Effector CD8-positive, alpha-beta T cell (primary cell): ENCODE measurements at places on chromosomes 5 and 9.

GRCh38 chr9:35518225-35518821 is 28.4 kb downstream of the RUSC2 start:
- DNase-seq: no peak

GRCh38 chr5:121624035-121624434 is 227.6 kb upstream of the FTMT start:
- no peak for DNase-seq

DNA sequence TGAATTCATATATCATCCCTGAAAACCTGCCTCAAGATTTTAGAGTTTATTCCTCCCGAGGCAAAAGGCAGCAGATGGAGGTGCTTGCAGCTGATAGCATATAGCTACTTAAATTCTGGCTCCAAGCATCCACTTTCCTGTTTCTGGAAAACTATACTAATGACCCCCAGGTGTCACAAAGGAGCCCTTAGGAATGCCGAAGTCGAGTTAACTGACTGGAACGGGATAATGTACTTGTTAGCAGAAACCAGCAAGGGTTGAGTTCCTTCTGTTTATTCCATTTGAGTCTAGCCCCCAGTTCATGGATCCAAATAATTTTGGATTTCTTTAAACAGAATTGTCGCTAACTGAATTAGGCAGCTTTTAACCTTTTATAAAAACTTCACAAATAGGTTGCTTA is 44.5 kb downstream of the PTTG1 start:
- DNase-seq: no peak

GRCh38 chr9:124267271-124267807 is 9.6 kb downstream of the NEK6 start:
- DNase-seq: no peak

DNA sequence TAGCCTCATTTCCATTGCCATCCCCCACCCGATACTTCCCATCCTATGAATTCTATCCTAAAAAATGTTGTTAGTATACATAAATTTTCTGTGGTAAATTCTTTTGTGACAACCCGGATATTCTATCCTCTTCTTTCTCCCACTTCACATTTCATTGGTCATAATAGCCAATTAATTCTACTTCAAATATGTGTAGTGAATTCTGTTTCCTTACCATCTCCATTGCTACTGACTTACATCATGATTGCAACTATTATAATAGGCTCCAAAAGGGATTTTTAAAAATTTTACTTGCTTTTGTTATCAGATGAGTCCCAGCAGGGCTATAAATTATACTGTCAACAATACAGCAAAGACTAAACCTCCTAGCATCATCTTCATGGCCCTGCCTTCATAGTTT is 1326.8 kb downstream of the PTPRD start:
- DNase-seq: no peak

GRCh38 chr9:137634016-137634415 is 15.2 kb downstream of the EHMT1 start:
- DNase-seq: no peak

GRCh38 chr5:161483721-161484120 is 62.8 kb downstream of the GABRB2 start:
- DNase-seq: no peak

- DNase-seq: no peak
Observed at GRCh38 chr5:58255386-58255785, 204.5 kb downstream of the PLK2 start.

- no peak for DNase-seq
Observed at GRCh38 chr5:83654427-83654994, 66.1 kb downstream of the HAPLN1 start.

- no peak for DNase-seq
Observed at GRCh38 chr5:169831331-169831730, 149.0 kb downstream of the INSYN2B start.

DNA sequence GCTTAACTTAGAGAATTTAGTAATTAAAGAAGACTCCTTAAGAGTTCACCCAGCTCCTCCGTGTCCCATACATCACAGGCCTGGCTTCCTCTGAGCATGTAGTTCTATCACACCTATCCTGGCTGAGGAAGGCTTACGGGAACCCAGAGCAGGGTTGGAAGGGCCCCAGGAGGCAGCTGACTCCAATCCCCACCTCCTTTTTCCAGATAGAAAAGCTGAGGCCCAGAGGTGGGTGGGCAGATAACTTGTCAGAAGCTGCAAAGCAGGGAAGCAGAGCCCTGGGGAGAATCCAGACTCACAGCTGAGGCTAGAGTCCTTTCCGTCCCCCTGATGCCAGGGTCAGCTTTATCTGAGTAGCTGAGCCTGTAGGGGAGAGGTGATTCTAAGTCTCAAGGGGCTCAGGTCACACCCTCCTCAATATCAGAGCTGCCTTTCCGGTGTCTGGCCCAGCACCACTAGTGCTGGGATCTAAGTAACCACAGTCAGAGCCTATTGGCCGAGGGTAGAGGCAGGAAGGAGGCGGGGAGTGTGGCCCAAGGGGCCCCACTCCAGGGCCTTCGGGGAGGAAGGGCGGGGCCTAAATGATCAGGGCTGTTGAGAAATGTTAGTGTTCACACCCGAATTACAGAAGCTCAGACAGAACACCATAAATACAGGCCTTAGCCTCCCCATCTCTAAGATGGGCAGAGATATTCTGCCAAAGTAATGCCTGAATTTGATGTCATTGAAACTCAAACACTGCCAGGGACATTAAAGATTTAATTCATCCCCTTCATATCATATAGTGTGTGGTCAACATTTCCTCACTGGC is 9.9 kb downstream of the CCDC69 start:
- DNase-seq: peak; percentile 66

DNA sequence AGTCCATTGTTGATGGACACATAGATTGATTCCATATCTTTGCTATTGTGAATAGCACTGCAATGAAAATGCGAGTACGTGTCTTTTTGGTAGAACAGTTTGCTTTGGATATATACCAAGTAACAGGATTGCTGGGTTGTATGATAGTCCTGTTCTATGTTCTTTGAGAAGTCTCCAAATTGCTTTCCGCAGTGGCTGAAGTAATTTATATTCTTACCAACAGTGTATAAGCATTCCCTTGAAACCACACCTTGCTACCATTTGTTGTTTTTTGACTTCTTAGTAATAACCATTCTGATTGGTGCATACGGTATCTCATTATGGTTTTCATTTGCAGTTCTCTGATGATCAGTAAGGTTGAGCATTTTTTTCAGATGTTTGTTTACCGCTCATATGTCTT is 792.9 kb downstream of the PTPRD start:
- no peak for DNase-seq

GRCh38 chr9:113341712-113342410 is 1.8 kb upstream of the WDR31 start:
- DNase-seq: no peak

DNA sequence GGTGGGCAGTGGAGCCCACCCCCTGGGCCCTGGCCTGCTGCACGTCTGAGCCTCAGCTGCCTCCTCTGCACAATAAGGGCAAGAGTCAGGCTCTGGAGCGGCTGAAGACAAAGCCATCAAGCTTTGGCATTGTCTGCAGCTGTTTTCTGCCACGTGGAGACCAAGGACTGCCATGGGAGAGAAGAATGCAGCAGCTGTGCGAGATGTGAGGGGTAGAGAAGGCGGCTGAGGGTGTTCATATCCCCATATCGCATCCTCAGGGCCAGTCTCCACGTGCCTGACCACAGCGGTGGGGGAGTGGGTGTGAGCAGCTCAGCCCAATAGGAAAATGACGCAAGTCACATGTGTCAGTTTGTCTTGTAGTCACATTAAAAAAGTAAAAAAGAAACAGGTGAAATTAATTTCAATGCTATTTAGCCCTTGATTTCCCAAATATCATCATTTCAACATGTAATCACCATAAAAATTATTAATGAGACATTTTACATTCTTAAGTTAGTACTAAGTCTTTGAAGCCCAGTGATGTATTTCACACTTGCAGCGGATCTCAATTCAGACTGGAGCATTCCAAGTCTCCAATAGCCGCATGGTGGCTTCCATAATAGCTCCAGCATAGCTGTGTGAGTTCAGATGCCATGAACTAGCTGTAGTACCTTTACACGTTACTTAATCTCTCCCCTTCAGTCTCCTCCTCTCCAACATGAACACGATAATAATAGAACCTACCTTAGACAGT is 6.6 kb downstream of the C1QTNF2 start:
- no peak for DNase-seq

- no peak for DNase-seq
Observed at GRCh38 chr9:77463151-77463550, 185.0 kb downstream of the GNA14 start.
